ENCODE measurements at places on chromosomes 5 and 9.

DNA sequence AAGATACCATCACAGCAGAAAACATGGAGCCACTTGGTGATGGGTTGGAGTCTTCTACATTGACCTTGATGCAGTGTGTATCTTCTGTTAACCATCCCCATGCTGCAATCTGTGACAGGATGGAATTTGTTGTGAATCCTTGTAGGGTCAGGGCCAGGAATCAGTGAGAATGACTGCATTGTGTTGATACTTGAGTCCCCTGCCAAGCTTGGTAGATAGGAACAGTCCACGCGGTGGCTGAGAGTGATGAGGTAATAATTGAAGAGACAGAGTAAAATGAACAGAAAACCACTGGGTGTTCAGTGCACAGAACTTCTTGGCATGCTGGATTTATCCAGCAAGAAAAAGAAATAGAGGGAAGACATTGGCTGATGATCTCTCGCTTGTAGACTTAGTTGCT lies 217.5 kb downstream of the MAN2A1 start:
- DNase-seq = no peak

- DNase-seq = no peak
Observed at GRCh38 chr5:12245429-12245828, 341.2 kb upstream of the CTNND2 start.

DNA sequence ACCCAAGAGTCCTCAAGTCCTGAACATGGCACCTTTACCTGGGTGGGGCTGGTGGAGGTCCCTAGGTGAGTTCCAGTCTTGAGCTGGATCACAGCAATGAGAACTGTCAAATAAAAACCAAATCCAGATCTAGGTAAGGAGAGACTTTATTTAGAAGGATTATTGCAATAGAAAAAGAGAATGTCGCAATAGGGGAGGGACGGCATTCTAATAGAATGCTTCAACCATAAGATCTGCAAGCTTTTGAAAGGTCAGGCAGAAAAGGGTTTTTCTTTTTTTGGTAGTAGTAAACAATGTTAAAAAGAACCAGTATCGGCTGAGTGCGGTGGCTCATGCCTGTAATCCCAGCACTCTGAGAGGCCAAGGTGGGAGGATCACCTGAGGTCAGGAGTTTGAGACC lies 5.2 kb upstream of the GCNT1 start:
- DNase-seq = no peak

DNA sequence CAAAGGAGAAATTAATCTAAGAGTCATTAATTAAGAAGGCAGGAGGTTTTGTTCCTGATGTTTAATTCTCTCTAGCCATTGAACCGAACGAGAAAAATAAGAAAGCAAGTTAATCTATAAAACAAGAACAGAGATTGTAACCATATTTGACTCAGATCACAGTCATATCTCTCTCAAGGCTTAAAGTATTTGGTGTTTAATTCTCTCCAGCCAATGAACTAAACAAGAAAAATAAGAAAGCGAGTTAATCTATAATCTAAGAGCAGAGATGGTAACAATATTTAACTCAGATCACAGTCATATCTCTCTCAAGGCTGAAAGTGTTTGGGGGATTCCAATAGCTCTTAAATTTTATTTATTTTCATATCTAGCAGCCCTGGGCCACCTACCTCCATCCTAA lies 74.4 kb upstream of the SHISAL2B start:
- DNase-seq = no peak

DNA sequence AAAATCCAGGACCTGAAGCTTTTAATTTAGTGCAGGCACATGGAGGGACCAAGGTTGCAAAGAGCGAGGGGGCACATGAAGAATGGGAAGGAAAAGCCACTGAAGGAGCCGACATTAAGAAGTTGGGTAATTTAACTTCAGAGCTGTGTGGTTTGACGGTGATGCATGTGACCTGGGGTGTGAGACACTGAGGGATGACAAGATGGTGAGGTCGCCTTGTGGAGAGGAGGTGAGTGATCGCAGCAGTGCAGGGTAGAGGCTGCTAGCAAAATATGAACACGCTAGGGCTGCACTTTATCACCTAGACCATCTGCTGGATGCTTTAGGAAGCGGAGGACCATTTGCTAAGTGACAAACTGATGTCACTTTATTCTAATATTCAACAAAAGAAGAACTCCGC lies 339.0 kb upstream of the KIF2A start:
- no peak for DNase-seq

DNA sequence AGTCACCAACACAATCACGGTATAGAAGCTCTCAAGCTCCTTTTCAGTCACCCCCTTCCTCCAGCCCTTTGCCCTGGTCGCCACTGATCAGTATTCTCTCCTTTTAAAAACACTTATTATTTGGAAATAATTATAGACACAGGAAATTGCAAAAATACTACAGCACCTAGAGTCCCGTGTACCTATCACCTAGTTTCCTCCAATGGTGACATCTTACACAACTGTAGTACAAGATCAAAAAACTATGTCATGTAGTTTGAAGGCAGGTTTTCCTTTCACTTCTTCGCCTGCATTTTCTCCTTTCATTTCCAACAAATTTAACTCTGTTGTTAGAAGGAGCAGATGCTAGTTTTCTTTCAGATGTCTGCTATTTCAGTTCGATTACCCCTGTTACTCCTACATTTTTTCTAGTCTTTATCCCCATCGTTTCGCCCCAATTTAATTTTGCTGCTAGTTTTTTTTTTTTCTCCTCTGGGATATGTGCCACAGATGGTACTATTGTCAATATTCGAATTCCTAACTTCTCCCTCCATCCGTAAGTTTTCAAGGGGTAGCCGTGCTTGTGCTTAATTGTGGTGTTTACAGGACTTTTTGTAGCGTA lies 612 bp upstream of the ATG10 start:
- DNase-seq = peak; percentile 7

- DNase-seq = no peak
Observed at GRCh38 chr5:137345396-137345795, 153.7 kb downstream of the SPOCK1 start.

GRCh38 chr9:129609486-129610212 lies 11.3 kb downstream of the C9orf50 start:
- peak; percentile 56 for DNase-seq
